ENCODE measurements at places on chromosomes 11 and 22.
A peak's percentile ranks its signal among the peaks of the same experiment; 100 is the strongest.

GRCh38 chr22:31436132-31436531 is 36.7 kb downstream of the DRG1 start:
- DNase-seq: no peak

GRCh38 chr22:46393873-46394272 is 58.4 kb downstream of the TRMU start:
- DNase-seq: no peak

- no peak for DNase-seq
These were observed 108.0 kb downstream of the PARVA start for GRCh38 chr11:12485328-12485727.

DNA sequence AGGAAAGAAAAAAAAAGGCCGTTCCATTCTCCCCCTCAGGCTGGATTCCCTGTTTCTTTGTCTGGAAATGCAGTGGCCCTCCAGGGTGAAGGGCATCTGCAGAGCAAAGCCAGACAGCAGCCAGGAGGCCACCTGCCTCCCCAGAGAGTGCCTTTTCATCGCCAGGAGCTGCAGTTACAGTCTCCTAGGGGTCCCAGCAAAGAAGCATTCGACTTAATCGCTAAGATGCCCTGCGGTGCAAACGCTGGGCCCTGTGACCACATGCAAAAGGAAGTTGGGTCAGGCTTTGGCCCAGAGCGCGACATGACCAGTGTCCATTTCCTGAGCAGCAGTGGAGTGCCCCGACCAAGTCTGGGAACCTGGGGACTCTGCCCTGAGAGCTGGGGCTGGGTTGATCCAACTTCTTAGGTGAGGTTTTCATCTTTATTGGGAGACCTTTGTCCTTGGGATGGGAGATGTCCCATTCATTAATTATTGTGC is 304.6 kb downstream of the OPCML start:
- DNase-seq: no peak

- no peak for DNase-seq
These were observed 18.5 kb downstream of the DHCR7 start for GRCh38 chr11:71429701-71430100.

GRCh38 chr11:4576880-4577279 is 4.7 kb upstream of the OR52I2 start:
- no peak for DNase-seq

DNA sequence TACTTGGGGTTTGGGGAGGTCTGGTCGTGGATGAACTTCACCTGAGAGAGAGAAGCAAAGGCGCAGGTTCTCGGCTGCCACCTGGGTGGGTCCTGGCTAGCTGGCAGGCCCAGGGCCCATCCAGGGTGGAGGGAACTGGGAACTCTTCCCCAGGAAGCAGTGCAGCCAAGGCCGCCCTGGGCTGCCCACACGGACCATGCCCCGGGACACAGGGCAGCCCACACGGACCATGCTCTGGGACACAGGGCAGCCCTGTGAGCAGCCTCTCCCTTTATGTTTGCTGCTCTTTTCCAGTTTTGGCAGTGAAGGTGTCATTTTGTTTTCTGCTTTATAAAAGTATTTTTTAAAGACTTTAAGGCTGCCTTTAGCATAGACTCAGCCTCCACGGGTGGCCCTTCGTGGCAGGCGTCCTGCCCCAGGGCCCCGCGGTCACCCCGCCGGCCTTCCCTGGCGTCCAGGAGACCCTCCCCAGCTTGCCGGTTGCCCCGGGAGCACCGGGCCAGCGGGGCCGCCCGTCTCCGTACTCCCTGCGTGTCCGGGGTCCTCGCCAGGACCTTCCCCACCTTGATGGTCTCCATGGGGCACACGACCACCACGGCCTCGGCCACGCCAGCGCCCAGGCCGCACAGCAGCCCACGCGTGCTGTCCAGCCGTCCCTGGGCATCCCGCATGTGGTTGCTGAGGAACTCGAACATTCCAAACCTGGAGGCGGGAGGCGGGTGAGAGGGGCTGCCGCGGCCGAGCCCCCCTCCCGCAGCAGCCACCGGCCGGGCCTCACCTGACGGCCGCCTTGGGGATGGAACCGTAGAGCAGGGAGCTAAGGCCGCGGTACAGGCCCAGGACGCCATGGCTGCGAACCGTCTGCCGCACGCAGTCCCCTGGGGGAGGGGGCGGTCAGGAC is 1.1 kb downstream of the SLC25A1 start:
- DNase-seq: no peak

DNA sequence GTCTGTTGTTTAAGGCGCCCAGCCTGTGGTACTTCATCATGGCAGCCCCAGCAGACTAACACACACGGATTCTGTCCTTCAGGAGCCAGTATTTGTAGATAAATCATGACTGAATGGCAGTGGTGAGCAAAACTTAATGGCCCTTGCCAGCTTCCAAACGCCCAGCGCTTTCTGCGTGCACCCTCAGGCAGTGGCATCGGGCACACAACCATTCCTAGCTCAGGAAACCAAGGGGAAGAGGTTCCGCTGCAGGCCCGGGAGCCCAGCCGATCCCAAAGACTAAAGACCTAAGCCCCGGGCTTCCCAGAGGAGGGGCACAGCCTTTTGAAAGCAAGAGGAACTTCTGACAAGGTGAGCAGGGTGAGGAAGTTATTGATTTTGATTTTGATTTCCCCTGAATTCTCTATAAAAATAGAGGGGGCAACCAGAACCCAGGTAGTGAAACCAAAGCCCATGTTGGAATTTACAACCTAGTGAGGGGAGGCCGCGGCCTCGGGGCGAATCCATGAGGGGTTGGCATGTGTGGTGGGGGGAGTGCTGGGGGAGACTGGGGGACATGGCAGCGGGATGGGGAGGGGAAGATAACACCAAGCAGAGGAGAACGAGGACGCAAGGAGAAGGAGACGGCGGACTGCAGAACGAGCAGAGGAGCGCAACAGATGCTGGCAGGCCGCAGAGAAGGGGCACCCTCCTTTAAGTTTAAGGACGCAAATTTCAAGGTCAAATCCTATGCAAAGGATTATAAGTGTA is 79.9 kb upstream of the SEPTIN5 start:
- DNase-seq: no peak

DNA sequence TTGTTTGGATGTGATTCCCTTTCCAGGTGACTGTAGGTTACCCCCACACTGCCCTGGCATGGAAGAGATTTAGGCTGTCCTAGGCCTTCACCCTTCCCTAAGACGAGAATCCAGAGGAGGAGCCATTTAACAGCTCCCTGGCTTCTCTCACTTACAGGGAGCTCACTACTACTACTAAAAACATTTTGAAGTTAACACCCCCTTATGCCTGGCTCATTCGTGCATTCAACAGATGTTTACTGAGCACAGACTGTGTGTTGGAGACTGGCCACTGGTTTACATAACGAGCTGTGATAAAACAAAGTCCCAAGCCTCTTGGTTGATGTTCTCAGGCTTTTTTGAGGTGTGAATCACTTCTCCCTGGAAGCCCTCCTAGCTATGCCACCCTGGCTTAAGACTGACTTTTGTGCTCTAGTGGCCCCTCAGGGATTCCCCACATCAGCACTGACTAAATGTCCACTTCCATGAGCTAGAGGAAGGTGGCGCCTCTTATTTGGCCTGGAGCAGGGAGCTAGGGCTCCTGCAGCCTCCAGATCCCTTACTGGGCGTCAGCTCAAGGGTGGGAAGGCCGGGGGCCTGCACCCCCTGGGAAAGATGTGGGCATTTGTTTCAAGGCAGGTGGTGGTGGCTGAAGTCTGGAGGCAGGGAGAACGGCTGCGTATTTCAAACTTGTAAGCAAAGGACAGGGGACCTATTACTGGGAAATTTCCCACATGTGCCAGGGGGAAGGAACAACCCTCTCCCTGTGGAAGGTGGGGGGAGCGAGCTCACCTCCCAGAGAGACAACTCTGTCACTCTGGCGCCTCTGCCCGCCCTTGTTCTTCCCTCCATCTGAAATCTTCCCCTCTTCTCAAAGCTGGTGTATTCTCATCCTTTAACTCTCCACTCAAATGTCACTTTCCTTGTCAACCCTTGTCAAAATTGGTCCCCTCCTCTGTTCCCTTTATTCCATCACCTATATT is 19.4 kb upstream of the MALAT1 start:
- DNase-seq: peak; percentile 99

DNA sequence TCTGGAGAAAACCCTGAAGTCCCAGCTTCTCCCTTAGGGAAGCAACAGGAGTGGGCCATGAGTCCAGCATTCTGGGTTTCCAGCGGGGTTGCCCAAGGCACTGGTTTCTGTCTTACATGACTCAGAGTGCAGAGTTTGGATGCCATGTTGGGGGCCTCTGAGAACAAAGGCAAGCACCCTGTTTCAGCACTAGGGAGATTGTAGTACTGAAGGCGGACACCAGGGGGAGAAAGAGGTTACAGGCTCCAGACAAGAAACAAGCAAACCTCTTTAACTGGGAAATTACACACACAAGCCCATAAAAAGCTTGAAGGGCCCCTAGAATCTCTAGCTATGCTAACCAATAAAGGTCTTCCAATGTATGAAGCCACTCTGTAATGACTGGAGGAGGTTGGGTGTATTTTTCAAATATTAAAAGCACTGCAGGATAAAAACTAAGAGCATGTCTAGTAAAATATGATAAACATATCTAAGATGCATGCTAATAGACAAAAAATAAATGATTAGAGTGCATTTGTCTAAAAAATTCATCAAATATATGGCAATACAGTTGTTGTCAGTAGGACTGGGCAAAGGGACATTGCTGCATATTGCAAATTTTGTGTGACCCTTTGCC is 7.1 kb downstream of the MS4A6E start:
- DNase-seq: peak; percentile 36

DNA sequence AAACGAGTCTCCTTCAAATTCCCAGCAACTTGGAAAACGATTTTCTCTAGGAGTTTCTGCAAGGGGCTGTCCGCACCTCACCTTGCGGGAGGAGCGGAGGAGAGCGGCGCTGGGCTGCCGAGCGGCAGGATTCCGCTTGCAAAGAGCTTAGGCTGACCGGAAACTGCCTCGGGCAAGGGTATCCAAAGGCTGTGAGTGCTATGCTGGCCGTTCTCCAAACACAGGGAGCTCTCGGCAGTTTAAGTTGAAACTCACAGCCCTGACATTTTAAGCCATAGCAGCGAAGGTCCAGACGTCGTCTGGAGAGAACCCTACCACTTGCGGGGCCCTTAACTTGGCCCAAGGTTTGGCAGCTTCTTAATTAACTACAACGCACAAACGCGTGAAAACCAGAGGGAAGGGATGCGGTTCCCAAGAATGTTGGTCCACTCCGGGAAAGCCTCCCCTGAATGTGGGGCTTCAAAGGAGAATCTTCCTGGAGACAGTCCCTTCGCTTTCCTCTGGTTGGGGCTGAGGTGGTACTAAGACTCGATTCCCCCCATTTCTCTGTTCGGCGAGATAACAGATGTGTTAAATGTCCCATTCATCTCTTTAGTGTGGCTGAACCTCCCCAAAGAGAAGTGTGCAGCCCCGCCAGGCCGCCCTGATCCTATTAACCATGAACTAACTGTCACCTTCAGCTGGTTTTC is 1.1 kb upstream of the DBX1 start:
- DNase-seq: no peak

DNA sequence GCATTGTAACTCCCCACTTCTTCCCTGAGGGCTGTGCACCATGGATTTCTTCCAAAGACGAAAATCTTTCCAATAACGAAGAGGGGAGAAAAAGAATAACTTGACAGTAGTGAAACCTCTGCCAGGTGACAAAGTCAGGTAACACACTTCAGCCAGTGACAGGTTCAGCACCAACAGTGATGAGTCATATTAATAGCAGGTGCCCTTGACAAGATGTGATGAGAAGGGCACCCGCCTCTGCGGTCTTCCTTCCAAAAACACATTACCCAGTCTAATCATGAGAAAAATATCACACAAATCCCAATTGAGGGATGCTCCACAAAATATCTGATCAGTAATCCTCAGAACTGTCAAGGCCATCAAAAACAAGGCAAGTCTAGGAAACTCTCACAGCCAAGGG is 157.8 kb downstream of the EFCAB6 start:
- no peak for DNase-seq

DNA sequence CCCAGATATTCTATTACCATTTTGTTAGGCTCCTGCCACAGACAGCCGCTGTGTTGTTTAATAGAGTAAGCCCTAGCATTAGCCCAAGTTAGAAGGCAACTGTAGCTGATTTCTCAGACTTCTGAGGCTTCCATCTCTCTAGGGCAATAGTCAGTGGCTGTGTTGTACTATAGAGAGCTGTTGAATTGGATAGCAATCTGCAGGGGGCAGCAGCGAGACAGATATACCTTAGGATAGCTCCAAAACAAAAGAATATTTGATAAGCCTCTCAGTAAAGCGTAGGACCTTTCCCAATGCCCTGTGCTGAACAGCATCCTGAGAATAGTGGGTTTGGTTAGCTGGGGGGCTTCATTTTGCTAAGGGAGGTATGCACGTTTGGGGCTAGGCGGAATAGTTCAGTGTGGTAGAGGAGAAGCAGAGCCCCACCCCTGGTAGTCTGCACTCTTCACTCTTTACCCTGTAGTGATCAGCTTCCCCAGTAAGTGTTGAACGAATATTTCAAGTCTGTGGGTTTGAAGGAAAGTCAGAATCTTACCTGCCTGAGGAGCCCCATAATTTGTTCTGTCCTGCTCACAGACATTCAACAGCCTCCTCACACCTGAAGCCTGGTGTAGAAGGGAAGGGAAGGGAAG is 515.1 kb downstream of the INSC start:
- DNase-seq: peak; percentile 42

- DNase-seq: no peak
These were observed at the start of gene OR10A3 for GRCh38 chr11:7941608-7942007. TSS of gene OR10A3 (minus strand) at chr11:7941708. CDS start at chr11:7939520, 2,188 bp downstream.

- no peak for DNase-seq
These were observed 162.3 kb downstream of the TRIM29 start for GRCh38 chr11:119975561-119976152.

GRCh38 chr11:36081274-36081945 is 137.5 kb downstream of the LDLRAD3 start:
- no peak for DNase-seq

DNA sequence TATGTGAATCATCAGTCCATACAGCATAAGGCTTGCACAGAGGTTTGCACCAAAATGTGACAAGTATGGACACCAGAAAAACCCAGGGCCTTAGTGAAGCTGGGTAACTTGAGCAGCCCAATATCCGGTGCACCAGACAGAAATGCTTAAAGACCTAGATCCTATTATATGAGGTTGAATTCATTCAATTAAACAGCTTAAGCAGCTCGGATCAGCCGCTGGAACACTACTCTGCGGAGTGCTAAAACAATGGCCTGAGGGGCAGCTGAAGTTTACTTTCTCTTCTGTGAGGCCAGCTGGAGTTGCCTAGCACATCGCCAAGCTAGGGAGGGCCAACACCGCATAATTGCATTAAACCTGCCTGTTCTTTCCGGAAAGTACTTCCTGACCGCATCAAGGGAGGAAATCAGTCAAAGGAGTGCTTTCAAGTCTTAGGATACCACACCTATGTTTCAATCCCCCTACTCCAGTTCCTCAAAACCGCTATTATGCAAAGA is 17.0 kb upstream of the FAM181B start:
- no peak for DNase-seq

All from fibroblast of villous mesenchyme (primary cell).